ENCODE measurements at places on chromosomes 16 and 17. TPM values are rescaled to one million over a fixed set of nuclear protein-coding genes. Genes with fewer than 3 reads are reported as not detected.
A peak's percentile ranks its signal among the peaks of the same experiment; 100 is the strongest.

GRCh38 chr16:3514621-3515020 lies 13.8 kb downstream of the CLUAP1 start:
- no peak for DNase-seq

DNA sequence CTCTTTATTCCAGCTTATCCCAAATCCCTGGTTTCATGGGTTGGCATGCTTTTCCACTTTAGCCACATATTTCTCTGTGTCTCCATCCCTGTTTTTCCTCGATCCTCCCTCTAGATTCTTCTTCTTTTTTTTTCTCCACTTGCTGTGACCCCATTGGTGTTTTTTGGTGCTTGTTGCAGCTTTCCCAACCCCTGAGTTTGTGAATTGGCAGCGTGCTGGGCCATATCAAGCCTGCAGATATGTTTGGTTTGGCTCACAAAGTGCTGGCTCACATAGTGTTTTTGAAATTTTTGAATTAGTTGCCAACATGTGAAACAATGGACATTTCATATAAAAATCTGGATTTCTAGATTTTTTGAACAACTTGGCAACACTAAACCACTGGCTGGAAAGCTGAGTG lies 8.8 kb downstream of the GPR139 start:
- no peak for DNase-seq

DNA sequence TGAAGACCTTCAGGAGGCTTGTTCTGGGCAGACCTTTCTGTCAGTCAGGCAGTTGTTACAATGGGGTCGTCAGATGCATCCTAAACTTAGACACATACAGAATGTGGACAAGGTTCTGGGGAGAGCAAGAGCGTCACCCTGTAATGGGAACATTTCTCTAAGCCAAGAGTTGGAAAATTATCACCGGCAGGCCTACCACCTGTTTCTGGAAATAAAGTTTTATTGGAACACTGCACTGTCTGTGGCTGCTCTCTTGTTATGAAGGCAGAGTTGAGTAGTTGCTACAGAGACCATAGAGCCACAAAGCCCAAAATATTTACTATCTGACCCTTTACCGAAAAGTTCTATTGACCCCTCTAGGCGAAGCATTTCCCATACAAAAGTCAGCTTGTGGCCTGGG lies 106.2 kb downstream of the CPPED1 start:
- no peak for DNase-seq

DNA sequence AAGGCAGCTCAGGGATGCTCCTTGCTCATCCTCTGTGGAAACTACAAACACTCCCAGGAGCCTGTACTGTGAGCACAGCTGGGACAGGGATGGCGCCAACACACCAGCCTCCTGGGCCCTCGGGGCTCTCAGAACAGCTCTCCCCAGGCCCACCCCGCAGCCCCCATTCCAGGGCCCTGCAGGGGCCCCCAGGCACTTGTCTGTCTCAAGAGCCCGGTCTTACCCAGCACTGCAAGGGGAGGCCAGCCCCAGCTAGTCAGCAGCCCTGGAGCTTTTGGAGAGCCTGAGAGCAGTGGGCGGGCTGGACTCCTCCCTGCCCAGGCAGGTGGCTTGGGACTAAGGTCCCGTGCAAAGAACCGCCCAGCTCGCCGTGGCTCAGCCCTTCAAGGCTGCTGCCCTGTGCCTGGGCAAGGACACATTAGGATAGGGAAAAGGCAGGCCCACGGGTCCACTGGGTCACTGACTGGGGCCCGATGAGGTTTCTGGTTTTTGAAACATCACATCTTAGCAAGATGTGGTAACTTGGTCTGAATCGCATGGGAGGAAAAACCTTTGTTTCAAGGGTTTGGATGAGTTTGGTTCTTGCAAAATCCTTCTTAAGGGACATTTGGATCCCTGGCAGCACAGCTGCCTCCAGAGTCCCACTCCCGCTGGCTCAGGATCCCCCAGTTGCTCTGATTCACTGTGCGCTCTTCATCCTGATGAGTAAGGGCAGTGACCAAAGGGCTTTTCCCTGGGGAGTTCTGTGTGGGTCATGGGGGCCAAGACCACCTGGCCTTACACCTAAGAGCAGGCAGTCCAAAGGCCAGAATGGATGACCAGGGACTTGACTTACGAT lies 2.8 kb downstream of the DNASE1L2 start:
- no peak for DNase-seq

GRCh38 chr17:71316176-71316897 lies 804.5 kb upstream of the SOX9 start:
- no peak for DNase-seq

DNA sequence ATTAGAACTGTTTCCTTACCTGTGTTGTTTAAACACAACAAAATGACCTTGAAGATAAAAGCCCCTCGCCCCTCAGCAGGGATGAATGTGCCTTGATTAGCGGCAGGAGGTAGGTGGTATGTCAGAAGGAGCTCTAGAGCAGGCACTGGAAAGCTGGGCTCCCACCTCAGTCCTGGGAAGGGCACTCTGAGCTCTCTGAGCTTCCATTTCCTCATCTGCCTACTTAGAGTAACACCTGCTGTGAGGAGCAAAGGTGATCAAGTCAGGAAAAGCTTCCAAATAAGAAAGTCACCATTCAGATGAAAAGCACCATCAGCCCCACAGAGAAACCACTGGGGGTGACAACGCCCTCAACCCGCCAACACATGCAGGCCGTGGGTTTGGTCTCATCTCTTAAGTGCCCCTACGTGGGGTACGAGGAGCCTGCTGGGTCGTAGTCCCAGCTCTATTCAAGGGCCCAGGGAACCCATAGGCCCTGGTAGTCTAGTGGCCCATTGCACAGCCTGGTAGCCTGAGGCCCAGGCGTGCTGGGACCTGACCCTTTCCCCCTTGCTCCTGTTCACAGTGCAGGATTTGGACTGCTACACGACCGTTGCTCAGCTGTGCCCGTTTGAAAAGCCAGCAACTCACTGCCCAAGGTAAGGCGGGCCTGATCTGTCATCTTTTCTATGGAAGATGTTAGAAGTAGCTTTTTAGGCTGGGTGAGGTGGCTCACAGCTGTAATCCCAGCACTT lies 57.3 kb downstream of the CRISPLD2 start:
- DNase-seq = no peak

DNA sequence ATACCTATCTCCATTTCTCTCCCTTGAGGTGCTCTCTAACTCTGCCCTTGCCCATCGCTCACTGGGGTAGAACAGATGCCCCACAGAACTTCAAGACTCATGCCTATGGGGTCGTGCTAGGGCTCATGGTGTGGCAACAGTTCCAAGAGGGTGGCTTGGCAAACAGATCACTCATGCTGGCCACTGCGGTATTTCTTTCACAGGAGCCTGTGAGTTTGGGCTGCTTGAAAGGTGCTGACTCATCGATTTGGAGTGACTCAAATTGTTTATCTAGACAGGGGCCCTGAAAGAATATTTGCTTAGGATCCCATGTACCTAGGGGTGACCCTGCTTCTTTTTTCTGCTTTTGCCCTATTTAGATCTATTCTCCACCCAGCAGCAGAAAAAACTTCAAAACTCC lies 69.9 kb downstream of the IRX5 start:
- DNase-seq = no peak

DNA sequence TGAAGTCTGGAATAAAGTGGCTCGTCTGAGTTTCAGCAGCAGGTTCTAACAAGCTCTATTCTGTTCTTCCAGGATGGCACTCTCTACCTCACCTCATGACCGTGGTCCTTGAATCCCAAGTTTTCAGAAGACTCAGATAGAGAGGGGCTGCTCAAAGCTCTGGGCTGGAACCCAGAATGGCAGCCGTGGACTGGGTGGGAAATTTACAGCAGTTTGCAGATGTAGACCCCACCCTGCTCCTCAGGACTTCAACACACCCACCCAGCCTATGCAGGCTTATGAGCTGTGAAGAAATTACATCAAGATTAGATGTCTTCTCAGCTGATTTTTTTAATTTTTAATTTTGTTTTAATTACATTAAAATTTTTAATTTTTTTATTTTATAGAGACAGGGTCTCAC lies 59.4 kb downstream of the METRNL start:
- no peak for DNase-seq

- no peak for DNase-seq
Observed at GRCh38 chr17:79695797-79696609, 34.7 kb upstream of the ENPP7 start.

DNA sequence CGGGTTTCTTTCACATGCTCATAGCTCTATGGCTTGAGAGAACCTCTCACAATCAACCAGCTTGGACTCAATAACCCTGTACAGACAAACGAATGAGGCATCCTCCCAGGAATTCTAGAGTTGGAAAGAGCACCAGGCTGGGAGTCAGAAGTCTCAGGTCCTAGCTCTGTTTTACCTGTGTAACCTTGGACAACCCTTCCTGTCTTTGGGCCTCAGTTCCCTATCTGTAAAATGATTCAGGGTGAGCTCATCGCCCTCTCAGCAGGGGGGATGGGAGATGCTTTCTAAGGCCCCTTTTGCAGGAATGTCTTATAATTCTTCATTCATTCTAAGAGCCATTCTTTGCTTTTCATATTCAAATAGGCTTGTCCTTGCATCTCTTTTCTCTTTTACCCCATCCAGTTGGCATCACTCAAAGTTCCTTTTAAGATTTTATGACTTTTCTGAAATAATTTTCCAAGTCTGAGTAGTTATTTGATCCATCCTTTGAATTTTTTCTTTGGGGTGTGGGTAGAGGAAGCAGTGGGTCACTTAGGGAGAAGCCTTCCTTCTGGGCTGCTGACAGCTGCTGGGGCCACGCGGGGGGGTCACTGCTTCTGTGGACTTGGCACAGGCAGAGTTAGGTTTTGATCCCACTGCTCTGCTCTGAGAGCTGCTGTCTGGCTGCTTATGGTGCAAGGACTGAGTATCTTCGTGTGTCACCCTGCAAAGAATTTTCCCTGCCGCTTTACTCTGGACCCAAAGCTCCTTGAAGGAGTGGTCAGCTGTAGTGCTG lies 102.7 kb downstream of the UTP18 start:
- DNase-seq = no peak

DNA sequence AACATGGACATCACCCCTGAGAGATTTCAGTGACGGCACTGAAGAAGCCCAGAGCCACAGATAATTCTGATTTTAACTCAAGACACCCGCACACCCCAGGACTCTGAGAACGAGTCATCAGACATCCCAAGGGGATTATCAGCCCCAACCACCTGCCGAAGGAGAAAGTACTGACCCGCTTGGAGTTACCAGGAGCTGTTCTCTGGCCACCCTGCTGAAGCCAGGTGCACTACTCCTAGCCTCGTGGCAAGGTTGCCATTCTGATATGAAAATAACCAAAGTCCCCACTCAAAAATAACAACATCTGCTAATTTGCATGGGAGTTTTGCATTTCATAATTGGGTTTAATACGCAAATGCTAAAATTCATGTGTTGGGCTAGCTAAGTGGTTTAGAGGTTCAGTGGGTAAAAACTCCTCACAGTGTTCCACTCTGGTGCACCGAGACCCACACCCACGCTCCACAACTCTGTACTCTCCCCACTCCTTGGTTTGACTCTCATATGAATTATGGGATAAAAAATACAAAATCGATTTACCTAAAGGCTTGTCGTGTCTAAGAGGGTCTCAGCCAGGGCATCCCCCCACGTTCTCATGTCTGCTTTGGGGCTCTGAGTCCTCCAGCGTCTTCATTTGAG lies 143.0 kb upstream of the NOL11 start:
- no peak for DNase-seq

GRCh38 chr16:15542261-15542660 lies 100.7 kb downstream of the MARF1 start:
- no peak for DNase-seq

DNA sequence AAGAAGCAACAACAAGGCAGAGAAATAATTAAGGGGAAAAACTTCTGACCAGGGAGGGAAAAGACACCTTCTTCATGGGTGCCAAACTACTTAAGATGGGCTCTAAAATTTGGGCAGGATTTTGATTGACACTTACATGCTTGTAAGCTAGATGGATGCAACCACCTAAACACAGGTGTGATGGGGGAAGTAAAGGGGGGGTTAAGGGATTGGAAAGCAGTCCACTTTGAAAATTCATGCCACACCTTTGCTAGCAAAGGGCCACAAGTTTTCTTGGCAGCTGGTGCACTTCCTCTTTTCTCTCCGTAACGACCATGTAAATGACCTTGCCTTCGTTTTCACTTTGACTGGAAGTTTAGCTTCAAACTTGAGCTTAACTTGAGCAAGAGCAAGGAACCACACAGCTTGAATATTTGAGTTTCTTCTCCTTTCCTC lies 14.3 kb upstream of the PRKAR1A start:
- peak; percentile 99 for DNase-seq

GRCh38 chr16:87721622-87722585 lies 43.9 kb downstream of the KLHDC4 start:
- no peak for DNase-seq

DNA sequence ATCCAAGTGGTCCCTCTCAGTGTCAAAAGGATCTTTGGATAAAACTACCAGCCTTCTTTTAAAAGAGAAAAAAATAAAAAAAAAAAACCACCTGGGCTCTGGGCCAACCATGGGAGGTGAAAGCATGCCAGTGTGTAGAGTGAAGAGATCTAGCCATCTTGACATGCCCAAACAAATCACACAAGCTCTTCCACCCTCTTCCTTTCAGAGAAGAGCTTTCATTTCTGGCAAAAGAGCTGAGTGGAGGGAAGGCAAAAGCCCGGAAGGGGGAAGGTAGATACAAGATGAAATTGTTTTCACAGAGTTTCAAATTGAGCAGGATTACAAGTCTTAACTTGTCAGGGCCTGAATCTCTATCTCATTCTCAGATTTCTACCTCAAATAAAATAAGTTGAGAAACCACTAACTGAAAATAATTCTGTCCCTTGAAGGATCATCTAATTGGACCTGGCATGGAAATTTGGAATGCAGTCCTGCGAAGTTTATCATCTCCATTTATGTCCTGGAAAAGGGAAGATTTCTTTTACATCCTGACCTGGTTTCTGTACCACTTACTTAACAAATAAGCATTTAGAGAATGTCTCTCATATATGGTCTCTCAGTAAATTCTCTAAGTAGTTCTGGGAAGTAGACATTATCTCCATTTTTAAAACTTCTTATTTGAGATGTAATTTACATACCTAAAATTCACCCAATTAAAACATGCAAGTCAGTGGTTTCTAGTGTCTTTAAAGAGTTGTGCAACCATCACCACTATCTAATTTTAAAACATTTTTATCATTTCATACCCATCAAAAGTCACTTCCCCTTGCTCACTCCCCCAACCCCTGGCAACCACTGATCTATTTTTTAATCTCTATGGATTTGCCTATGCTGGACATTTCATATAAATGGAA lies 93.7 kb downstream of the TANGO6 start:
- DNase-seq = no peak

The TIGD7 gene
- total RNA-seq = 5.1 TPM

The LRRC45 gene
- total RNA-seq = 40.9 TPM

- no peak for DNase-seq
Observed at GRCh38 chr16:79325226-79325945, 275.2 kb downstream of the MAF start.

Measured in OCI-LY7 (cell line).